Activated CD4-positive, alpha-beta T cell treated with anti-CD3 and anti-CD28 coated beads for 36 hours (primary cell): ENCODE measurements at places on chromosomes 11 and 22. TPM values are rescaled to one million over a fixed set of nuclear protein-coding genes. Genes with fewer than 3 reads are reported as not detected.
A peak's percentile ranks its signal among the peaks of the same experiment; 100 is the strongest.

NAALAD2 gene
- total RNA-seq: not detected

- DNase-seq: no peak
Measured at GRCh38 chr11:34213366-34213765, 107.9 kb downstream of the NAT10 start.

CCDC83 gene
- not detected for total RNA-seq

OR4A16 gene
- not detected for total RNA-seq

DNA sequence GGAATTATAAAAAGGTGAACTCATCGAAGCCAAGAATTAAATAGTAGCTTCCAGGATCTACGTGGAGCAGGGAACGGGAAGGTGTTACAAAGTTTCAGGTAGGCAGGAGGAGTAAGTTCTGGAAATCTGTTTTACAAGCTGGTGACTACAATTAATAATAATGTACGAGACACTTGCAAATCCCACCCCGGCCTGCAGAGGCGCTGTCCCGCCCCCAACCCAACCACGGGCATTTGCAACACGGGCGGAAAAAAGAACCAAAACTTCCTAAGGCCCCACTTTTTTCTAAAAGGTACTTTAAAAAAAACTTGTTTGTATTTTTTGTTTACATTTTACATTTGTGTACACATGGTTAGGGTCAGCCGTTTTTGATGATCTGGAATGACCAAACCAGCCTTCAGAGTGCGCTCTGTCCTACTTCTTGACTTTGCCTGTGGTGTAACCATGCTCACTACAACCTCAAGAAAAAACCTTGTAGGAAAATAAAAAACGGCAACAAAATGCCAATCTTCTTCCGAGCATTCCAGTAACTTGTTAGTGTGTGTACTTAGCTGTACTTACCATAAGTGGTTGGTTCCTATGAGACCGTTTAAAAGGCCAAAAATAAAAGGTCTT is 449.6 kb upstream of the B3GAT1 start:
- no peak for DNase-seq

DNA sequence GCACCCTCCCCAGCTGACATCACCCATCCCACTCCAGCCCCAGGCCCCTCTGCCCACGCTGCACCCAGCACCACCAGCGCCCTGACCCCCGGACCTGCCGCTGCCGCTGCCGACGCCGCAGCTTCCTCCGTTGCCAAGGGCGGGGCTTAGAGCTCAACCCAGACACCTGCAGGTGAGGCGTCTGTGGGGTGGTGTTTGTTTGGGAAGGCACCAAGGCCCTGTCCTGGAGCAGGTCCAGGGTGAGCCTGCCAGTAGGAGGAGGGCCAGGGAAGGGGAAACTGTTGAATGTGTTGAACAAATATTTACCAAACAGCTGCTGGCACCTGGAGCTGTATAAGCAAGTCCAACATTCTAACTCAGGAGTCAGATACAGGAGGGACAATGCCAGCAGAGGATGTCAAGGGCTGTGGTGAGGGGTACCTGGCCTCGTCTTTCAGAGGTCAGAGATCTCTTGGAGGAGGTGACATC is 3.1 kb downstream of the VEGFB start:
- no peak for DNase-seq

GRCh38 chr11:95692526-95693260 is 96.9 kb downstream of the FAM76B start:
- DNase-seq: no peak

IL10RA gene
- total RNA-seq: 57.1 TPM

DNA sequence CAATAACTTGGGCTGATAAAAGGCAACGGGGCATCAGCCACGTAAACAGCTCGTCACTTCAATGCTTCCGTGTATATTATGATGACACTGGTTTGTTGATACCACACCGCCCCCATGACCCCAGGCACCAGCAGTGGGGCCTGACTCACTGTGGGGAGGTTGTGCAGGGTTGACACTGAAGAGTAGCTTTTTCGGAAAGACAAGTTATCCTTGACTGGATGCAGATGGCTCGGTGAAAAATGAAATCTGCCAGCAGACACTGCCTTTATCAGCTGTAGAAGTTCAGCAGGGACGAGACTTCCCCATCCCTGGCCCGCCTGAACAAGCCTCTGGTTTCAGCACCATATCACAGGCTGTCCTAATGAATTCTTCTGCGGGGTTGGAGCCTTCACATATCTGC is 55.6 kb downstream of the WT1 start:
- no peak for DNase-seq

GRCh38 chr11:104916442-104916841 is 18.2 kb upstream of the CASP12 start:
- no peak for DNase-seq

GRCh38 chr11:114400915-114401223 is 403 bp downstream of the RBM7 start:
- no peak for DNase-seq

PGA5 gene
- not detected for total RNA-seq

KCNK4 gene
- not detected for total RNA-seq

DNA sequence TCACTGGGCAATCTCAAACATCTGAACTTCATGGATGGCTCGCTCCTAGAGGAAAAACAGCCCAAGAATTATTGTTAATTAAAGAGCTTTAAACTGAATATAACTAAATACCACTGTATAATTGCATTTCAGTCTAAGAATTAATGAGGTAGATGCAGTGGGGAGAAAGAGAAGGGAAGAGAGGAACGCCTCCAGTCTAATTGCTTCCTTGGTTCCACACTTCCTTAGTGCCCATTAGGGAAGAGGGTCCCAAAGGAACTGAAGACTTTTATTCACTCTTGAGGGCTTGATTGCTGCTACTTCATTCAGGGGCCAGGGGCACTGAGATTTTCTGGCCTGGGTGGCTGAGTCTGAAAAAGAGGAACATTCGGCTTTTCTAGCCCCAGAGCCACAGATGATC is 11.8 kb upstream of the OR10G7 start:
- no peak for DNase-seq

FIBIN gene
- total RNA-seq: not detected

GRCh38 chr11:61881397-61881796 is 9.9 kb downstream of the FADS3 start:
- DNase-seq: no peak

- no peak for DNase-seq
Measured at GRCh38 chr22:25695146-25695545, 46.8 kb upstream of the MYO18B start.

DNA sequence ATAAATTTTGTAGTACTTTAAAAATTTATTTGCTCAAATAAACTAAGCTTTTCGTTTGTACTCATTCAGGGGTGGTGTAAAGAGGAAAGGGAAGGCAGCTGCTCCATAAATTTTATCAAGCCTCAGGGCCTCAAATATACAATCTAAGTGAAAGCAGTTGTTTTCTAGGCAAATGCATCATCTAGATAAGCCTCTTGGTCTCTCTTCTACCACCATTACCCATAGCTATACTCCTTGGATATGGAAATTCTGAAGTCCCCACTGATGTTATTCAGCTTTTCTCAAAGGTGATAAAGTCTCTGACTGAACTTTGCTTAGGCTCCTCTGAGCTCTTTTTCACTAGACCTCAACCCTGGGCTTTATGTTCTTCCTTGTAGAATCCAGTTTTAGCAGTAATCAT is 1313.1 kb downstream of the JRKL start:
- DNase-seq: no peak

GRCh38 chr11:11708256-11708655 is 86.5 kb upstream of the GALNT18 start:
- DNase-seq: no peak

DNA sequence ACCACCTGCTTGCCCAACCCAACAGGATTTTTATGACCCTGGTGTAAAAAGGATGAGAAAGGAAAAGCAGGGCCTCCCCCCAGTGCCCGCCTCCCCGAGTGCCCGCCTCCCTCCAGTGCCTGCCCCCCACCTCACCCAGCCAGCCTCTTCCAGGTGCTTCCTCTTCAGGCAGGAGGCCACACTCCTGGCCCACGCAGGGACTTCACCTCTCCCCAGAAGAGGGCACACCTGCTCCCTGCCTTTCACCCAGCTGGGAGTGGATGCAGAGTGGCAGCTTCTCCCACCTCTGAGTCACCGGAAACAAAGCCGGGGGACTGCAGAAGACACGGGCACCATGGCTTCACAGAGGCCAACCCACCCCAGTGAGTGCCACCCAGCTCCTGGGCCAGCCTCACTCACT is 16.1 kb downstream of the CPT1A start:
- DNase-seq: peak; percentile 66

- no peak for DNase-seq
Measured at GRCh38 chr11:85955531-85955930, 100.3 kb downstream of the CCDC83 start.

GRCh38 chr11:111334532-111335502 is 36.5 kb downstream of the POU2AF3 start:
- DNase-seq: no peak

DNA sequence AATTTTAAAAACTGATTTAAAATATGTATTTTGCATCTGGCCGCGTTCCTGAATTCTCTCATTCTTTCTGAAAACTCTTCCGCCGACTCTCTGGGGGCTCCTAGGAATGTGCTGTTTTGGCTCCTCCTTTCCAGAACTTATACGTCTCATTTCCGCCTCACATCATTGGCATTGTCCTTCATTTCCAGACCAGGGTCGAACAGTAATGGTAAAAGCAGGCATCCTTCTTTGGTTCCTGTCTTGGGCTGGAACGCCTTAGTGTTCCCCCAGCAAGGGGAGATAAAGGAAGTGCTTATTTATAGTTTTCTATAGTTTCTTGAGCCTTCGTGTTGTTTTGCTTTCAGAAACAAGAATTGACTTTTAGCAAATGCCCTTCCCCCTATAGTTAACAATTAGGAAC is 10.9 kb upstream of the TNNT3 start:
- DNase-seq: no peak

GRCh38 chr11:78314762-78315161 is 102.9 kb downstream of the GAB2 start:
- DNase-seq: no peak

- DNase-seq: no peak
Measured at GRCh38 chr11:61975638-61976419, 8.4 kb upstream of the FTH1 start.

DNA sequence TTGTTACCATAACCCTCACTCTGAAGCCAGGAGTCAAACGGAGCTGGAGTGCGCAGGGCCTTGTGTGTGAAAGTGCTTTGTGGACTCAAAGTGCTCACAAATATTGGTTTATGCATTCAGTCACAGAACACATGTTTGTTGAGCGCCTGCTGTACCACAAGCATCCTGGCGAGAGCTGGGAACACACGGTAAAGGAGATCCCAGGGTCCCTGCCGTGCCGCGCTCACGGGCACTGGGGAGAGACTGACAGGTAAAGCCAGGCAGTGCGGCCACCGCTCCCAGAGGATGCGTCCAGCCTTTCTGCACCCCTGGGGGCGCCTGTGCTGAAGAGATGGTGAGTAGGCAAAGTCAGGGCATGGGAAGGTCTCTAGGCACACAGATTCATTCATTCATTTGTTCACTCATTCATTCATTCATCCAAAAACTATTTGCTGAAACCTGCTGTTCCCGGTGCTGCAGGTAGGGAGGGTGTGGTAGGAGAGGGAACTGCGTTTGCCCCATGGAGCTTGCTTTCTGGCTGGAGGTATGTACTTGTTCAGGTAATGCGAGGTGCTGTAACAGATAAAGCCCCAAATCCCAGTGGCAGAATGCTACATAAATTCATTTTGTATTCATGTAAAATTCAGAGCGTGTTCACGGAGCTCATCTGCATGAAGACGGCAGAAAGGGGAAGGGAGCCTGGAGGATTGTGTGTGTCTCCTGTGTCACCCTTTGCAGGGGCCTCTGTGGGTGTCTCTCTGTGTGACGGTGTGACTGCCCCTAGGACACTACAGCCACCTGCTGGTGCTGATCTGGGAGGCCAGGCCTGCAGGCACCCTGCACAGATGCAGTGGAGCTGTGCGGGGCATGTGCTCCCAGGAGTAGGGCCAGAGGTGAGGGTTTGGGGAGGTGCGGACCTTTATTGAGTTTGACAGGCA is 167.0 kb upstream of the B3GAT1 start:
- peak; percentile 26 for DNase-seq

DNA sequence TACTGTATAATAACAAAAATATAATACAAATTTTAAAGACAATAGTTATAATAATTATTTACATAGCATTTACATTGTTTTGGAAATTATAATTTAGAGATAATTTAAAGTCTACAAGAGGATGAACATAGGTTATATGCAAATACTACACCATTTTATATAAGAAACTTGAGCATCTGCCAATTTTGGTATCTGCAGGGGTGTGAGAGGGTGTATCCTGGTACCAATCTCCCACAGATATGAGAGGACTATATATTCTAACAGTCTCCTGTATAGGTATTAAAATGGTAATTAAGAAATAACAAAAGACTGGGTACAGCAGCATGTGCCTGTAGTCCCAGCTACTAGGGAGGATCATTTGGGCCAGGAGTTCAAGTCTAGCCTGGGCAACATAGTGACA is 134.4 kb downstream of the APOL5 start:
- no peak for DNase-seq

GRCh38 chr11:133306019-133306418 is 226.3 kb downstream of the OPCML start:
- no peak for DNase-seq

DNA sequence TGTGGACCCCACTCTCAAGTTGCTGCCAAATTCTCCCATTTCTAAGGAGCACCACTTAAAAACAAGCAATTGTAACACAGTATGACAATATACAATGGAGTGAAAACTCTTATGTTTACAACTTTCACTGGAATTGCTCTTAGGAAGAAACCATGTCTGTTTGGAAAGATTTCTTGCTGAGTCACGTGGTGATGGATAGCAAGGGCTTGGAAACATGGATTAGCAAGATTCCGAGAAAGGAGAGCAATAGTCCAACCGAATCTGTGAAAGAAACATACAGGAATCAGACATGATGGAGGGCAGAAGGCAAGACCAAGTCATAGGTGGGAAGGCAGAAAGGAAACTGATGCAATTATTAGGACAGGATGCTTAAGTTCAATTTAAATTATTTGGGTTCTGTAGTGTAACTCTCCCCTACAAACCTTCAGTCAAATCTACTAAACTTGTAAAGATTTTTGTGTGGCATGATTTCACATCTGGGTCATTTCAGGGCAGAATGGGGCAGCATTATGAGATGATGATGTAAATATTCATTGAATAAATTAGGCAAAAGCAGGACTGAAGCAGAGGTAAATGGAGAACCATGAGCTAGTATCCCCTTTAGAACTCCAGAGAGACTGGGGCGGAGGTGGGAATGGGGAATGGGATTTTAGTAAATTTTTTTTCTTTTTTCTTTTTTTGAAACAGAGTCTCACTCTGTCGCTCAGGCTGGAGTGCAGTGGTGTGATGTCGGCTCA is 27.8 kb upstream of the THY1 start:
- no peak for DNase-seq

- DNase-seq: no peak
Measured at GRCh38 chr22:35219012-35219411, 38.3 kb upstream of the HMGXB4 start.
